A549 treated with RU486 at 1 μM for 4 hours (cell line): ENCODE measurements at places on chromosomes 5 and 9. TPM values are rescaled to one million over a fixed set of nuclear protein-coding genes. Genes with fewer than 3 reads are reported as not detected.

The LCN12 gene
- 0.61 to 1.6 TPM (median 0.86 TPM) in 5 replicates for total RNA-seq

The CDH9 gene
- total RNA-seq = not detected in 5 replicates

The ARL14EPL gene
- total RNA-seq = 0.16 to 0.32 TPM (median 0.24 TPM) in 4 of 5 replicates, not detected in the other

The SYNPO gene
- total RNA-seq = 20.6 to 28.6 TPM (median 26.2 TPM) in 5 replicates

The LCN1 gene
- total RNA-seq = not detected in 5 replicates

The FSD1L gene
- 1.4 to 4.4 TPM (median 3.7 TPM) in 5 replicates for total RNA-seq

The PALM2AKAP2 gene
- 0.22 to 0.51 TPM (median 0.46 TPM) in 5 replicates for total RNA-seq

The SLC4A9 gene
- not detected in 5 replicates for total RNA-seq

The KCNMB1 gene
- total RNA-seq = 0.05 TPM in 1 of 5 replicates, not detected in the others

The CD180 gene
- total RNA-seq = not detected in 5 replicates

The ARRDC3 gene
- 5.6 to 15.3 TPM (median 12.1 TPM) in 5 replicates for total RNA-seq

The GABRA6 gene
- not detected in 5 replicates for total RNA-seq

The WDR38 gene
- 0.21 to 0.23 TPM in 2 of 5 replicates, not detected in the others for total RNA-seq

The PDE6A gene
- 0.07 to 0.18 TPM (median 0.12 TPM) in 5 replicates for total RNA-seq

The OR1L6 gene
- not detected in 5 replicates for total RNA-seq
